ENCODE measurements at places on chromosomes 13 and 19.

GRCh38 chr13:102586615-102587014 is 10.2 kb upstream of the TPP2 start:
- no peak for DNase-seq

DNA sequence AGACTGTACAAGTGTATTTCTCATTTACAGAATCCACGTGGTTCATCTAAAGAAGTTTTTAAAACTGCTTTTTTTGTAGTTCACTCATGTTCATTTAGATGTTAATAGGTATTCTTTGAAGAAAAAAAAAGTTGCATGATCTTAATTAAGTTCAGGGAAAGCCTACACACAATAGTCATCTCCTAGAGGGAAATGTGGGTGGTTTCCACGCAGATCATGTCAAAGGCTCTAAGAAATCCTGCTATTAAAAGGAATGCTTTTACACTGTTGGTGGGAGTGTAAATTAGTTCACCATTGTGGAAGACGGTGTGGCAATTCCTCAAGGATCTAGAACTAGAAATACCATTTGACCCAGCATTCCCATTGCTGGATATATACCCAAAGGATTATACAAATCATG is 312.3 kb downstream of the GPC5 start:
- DNase-seq: no peak

- DNase-seq: no peak
Observed at GRCh38 chr19:10651851-10652250, 2.3 kb upstream of the ILF3 start.

GRCh38 chr19:56360841-56361240 is 32.5 kb downstream of the ZNF582 start:
- DNase-seq: no peak

DNA sequence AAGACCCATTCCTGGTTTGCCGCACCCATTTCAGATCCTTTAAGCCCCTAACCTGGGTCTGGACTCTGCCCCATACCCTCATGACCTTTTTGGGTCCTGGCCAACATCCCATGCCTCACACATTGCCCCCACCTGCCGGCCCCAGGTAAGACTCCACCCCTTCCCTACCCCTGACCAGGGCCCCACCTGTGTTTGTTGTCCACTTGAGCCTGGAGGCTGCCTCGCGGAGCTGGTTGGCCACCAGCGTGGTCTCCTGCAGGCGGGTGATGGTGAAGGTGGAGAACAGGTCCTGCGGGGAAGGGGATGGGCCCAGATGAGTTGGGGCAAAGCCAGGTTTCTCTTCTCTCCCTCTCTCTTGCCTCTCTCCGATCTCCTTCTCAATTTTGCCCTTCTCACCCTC is 19.5 kb downstream of the MAN2B1 start:
- DNase-seq: no peak

DNA sequence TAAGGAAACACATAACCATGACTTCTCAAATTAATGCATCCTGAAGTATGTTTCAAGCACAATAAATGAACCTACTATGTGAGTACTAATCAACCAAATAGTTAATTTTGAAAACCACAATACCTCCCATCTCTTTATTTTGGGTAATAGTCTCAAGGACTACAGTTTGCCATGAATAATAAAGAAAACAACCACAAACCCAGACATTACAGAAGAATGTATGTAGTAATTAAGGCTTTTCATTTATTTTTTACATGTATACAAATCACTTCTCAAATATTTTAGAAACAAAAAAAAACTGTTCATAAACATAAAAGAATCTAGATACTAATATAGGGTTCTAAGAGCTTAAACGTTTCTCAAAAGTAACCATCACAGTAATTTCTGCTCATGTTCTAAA is 6.8 kb downstream of the KATNAL1 start:
- peak; percentile 39 for DNase-seq

DNA sequence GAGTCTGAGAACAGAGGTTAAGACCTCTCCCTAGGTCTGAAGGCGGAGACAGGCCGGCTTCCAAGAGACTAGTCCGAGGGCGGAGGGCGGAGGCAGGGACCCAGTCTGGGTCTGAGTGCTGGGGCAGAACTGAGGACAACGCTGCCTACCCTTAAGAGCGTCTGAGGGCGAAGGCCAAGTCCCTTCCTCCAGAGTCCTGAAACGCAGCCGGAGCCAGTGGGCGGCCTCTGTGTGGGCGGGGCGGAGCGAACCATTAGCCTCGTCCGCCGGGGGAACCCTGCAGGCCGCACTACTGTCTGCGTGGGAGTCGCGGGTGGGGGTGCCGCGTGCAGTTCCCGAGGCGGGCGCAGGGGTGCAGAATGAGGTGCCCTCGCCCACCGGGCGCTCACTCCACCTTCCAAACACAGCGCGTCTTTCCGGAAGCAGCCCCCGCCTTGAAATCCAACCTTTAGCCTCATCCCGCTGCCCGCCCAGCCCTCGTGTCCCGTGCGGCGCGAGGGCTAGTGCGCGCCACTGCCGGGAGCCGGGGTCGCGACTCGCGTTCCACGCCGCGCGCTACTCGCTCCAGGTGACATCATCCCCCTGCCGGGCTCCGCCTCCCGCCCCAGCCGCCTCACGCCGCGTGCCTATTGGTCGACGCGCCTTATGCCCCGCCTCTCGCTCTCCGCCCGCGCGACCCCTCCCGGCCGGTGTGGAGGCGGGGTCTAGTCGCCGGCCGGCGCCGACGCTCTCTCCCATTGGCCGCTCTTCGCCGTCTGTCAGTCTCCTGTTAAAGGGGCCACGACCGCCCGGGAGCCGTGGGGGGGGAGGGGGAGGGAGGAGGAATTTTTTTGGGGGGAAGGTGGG is at the start of gene C19orf73:
Gene C19orf73 (minus strand): TSS at position 579 of the 846 bp plus-strand sequence. CDS start 121 bp downstream, at position 458.
- DNase-seq: peak; percentile 93

- no peak for DNase-seq
Observed at GRCh38 chr19:6894313-6894712, 6.9 kb downstream of the ADGRE1 start.

GRCh38 chr13:77697217-77698103 is at the start of gene SLAIN1:
TSS of gene SLAIN1 (plus strand) at chr13:77697687. CDS start at chr13:77697914, 227 bp downstream.
- peak; percentile 18 for DNase-seq

- no peak for DNase-seq
Observed at GRCh38 chr19:46718157-46718933, 1.4 kb upstream of the PRKD2 start.

- DNase-seq: peak; percentile 30
Observed at GRCh38 chr13:73717632-73718031, 416.6 kb downstream of the KLF12 start.
